ENCODE measurements at places on chromosomes 2 and 18.
A peak's percentile ranks its signal among the peaks of the same experiment; 100 is the strongest.

- no peak overlapping the region for H3K4me3 ChIP-seq
- H3K4me1 ChIP-seq: no peaks in the 10 kb centered on the region
- no peak overlapping the region for H3K27ac ChIP-seq
- no peak for DNase-seq
- H3K27me3 ChIP-seq: no peaks in the 10 kb centered on the region
- H3K36me3 ChIP-seq: no peaks in the 10 kb centered on the region
Measured at GRCh38 chr2:144414324-144414845, 105.5 kb downstream of the ZEB2 start.

GRCh38 chr2:1605102-1606045 is 138.9 kb downstream of the PXDN start:
- H3K4me1 ChIP-seq: no peaks in the 10 kb centered on the region
- no peak for DNase-seq
- no peak overlapping the region for H3K27ac ChIP-seq
- no peaks in the 10 kb centered on the region for H3K36me3 ChIP-seq
- peaks cover 11% of the 10 kb centered on the region for H3K27me3 ChIP-seq

- no peak overlapping the region for H3K4me3 ChIP-seq
- DNase-seq: no peak
- H3K4me1 ChIP-seq: peaks cover 20% of the 10 kb centered on the region
- no peaks in the 10 kb centered on the region for H3K36me3 ChIP-seq
- peaks cover 7% of the 10 kb centered on the region for H3K27me3 ChIP-seq
Measured at GRCh38 chr2:23492337-23492675, 107.3 kb downstream of the KLHL29 start.

- peak within 1 kb of the TSS; percentile 88 for H3K4me3 ChIP-seq
- no peak within 1 kb of the TSS for H3K27ac ChIP-seq
- H3K4me1 ChIP-seq: peaks cover 20% of the 10 kb centered on the region
- H3K27me3 ChIP-seq: peaks cover 45% of the 10 kb centered on the region
Measured at GRCh38 chr2:171522052-171522787, at the start of gene CYBRD1. Gene CYBRD1, plus strand, starts transcription at chr2:171522474. Its CDS starts 72 bp downstream, at chr2:171522546.

DNA sequence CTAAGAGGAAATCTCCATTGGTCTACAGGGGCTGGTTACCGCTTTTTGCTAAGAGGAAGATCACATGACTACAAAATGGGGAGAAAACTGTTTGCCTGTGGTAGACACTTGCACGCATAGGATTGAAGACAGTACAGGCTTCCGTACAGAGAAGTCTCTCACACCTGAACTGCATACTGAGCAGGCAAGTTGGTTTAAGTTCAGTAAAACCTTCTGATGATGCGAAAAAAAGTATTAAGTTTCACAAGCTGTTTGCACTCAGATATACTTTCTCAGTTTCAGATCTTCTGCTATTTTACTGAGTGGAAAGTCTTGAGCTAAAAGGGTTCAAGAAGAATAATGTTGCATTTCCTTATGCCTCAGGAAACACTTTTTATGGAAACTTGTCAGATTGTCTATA is 292.2 kb upstream of the MC4R start:
- H3K27me3 ChIP-seq: no peaks in the 10 kb centered on the region
- DNase-seq: no peak
- no peaks in the 10 kb centered on the region for H3K4me1 ChIP-seq
- no peak overlapping the region for H3K4me3 ChIP-seq

- H3K36me3 ChIP-seq: peaks cover 84% of the 10 kb centered on the region
- H3K4me3 ChIP-seq: no peak overlapping the region
- no peak for DNase-seq
- no peaks in the 10 kb centered on the region for H3K27me3 ChIP-seq
Measured at GRCh38 chr2:135870571-135870970, 5.7 kb downstream of the MCM6 start.

GRCh38 chr2:196376984-196377877 is 205.9 kb upstream of the STK17B start:
- H3K4me3 ChIP-seq: no peak overlapping the region
- H3K36me3 ChIP-seq: no peaks in the 10 kb centered on the region
- H3K4me1 ChIP-seq: no peaks in the 10 kb centered on the region
- no peak overlapping the region for H3K27ac ChIP-seq

- no peaks in the 10 kb centered on the region for H3K27me3 ChIP-seq
- peaks cover 4% of the 10 kb centered on the region for H3K36me3 ChIP-seq
- no peak overlapping the region for H3K27ac ChIP-seq
- no peak for DNase-seq
- no peak overlapping the region for H3K4me3 ChIP-seq
- no peaks in the 10 kb centered on the region for H3K4me1 ChIP-seq
Measured at GRCh38 chr2:8368463-8368862, 313.4 kb upstream of the ID2 start.

GRCh38 chr2:199903111-199903510 is 8.0 kb upstream of the C2orf69 start:
- no peak overlapping the region for H3K4me3 ChIP-seq
- H3K36me3 ChIP-seq: no peaks in the 10 kb centered on the region
- no peak for DNase-seq
- H3K4me1 ChIP-seq: no peaks in the 10 kb centered on the region
- H3K27me3 ChIP-seq: peaks cover 23% of the 10 kb centered on the region

- H3K4me3 ChIP-seq: no peak overlapping the region
- H3K36me3 ChIP-seq: peaks cover 4% of the 10 kb centered on the region
- H3K4me1 ChIP-seq: peaks cover 27% of the 10 kb centered on the region
- no peaks in the 10 kb centered on the region for H3K27me3 ChIP-seq
- DNase-seq: no peak
Measured at GRCh38 chr18:36153203-36153602, 23.5 kb downstream of the ELP2 start.

GRCh38 chr2:11876436-11876835 is 130.0 kb downstream of the LPIN1 start:
- H3K27ac ChIP-seq: no peak overlapping the region
- DNase-seq: no peak
- H3K4me1 ChIP-seq: peaks cover 16% of the 10 kb centered on the region
- no peaks in the 10 kb centered on the region for H3K36me3 ChIP-seq

DNA sequence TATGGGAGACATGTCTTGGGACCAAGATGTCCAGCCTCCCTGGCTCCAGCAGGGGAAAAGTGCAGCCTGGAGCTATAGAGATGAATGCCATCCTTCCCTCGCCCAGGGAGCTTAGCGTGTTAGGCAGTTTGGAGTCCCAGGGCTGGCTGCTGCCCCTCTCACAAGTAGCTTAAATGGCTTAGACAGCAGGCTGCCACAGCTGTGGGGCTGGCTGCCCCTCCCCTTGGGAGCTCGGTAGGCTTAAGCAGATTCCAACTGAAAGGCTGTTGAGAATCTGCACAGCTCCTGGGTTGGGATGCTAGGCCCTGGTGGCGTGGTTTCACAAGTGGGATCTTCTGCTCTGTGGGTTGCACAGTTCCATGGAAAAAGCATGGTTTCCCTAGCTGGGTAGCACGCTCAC is 940.5 kb upstream of the DDX18 start:
- no peaks in the 10 kb centered on the region for H3K27me3 ChIP-seq
- H3K4me1 ChIP-seq: no peaks in the 10 kb centered on the region
- H3K27ac ChIP-seq: no peak overlapping the region

DNA sequence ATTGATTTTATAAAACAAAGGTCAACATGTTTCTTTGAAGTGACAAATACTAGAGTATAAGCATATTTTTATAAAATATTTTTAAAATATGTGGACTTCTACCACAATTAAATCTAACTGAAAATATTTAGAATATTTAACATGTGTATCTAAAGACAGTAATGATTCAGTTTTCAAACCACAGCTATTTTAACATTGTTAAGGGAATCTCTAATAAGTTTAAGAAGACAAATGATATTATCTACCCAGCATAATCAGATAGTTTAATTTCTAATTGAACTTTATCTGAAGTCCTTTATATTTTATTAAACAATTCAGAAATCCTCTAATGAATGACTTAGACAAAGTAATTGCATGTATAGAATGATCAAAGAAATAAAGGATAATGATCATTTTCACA is 96.2 kb downstream of the VWC2L start:
- H3K36me3 ChIP-seq: no peaks in the 10 kb centered on the region
- no peak for DNase-seq
- no peak overlapping the region for H3K4me3 ChIP-seq
- peaks cover 2% of the 10 kb centered on the region for H3K27me3 ChIP-seq

- H3K27ac ChIP-seq: no peak overlapping the region
- no peak for DNase-seq
- no peak overlapping the region for H3K4me3 ChIP-seq
- no peaks in the 10 kb centered on the region for H3K27me3 ChIP-seq
- H3K36me3 ChIP-seq: no peaks in the 10 kb centered on the region
- H3K4me1 ChIP-seq: peaks cover 1% of the 10 kb centered on the region
Measured at GRCh38 chr2:191666732-191667131, 11.2 kb upstream of the NABP1 start.

GRCh38 chr2:16784652-16785051 is 119.0 kb upstream of the CYRIA start:
- DNase-seq: no peak
- peaks cover 4% of the 10 kb centered on the region for H3K27me3 ChIP-seq
- no peaks in the 10 kb centered on the region for H3K36me3 ChIP-seq
- H3K4me3 ChIP-seq: no peak overlapping the region

- H3K4me3 ChIP-seq: no peak overlapping the region
- H3K27me3 ChIP-seq: no peaks in the 10 kb centered on the region
- H3K4me1 ChIP-seq: no peaks in the 10 kb centered on the region
- no peak overlapping the region for H3K27ac ChIP-seq
- DNase-seq: no peak
Measured at GRCh38 chr18:8091035-8091434, 518.2 kb upstream of the RAB12 start.

- H3K36me3 ChIP-seq: no peaks in the 10 kb centered on the region
- H3K27ac ChIP-seq: no peak overlapping the region
- H3K27me3 ChIP-seq: no peaks in the 10 kb centered on the region
Measured at GRCh38 chr2:231356466-231356844, 39.1 kb upstream of the B3GNT7 start.

- H3K4me1 ChIP-seq: peaks cover 37% of the 10 kb centered on the region
- no peaks in the 10 kb centered on the region for H3K27me3 ChIP-seq
- H3K27ac ChIP-seq: peak overlapping the region; percentile 83
- no peak for DNase-seq
Measured at GRCh38 chr2:47401789-47402554, 984 bp upstream of the MSH2 start.
